ENCODE measurements at places on chromosomes 1 and 21.
A peak's percentile ranks its signal among the peaks of the same experiment; 100 is the strongest.

- DNase-seq: peak; percentile 68
Measured at GRCh38 chr1:174964972-174965361, 34.8 kb upstream of the CACYBP start.

DNA sequence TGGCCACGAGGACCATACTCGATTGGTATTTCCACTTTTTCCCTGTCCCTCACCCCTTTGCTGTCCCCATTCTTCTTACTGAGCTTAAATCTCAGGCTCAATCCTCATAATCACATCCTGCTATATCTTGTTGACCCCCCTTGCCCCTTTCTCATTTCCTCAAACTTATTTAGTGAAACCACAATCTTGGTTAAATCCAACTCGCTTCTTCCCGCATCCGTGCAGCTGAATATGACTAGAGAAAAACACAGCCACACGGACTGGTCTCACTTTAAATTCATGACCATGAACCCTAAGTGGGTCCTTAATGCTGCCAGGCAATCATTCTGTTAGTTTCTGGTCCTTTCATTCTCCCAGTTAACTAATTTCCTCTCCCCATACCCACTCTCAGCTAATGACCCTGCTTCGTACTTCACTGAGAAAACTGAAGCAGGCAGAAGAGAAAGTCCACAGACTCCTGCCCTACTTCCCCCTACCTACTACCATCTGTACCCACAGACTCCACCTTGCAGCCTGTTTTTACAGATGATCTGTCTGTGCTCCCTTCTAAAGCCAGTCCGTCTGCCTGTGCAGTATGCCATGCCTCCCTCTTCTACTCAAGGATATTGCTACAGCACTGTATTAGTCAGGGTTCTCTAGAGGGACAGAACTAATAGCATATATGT is 96.8 kb upstream of the LMO4 start:
- no peak for DNase-seq

DNA sequence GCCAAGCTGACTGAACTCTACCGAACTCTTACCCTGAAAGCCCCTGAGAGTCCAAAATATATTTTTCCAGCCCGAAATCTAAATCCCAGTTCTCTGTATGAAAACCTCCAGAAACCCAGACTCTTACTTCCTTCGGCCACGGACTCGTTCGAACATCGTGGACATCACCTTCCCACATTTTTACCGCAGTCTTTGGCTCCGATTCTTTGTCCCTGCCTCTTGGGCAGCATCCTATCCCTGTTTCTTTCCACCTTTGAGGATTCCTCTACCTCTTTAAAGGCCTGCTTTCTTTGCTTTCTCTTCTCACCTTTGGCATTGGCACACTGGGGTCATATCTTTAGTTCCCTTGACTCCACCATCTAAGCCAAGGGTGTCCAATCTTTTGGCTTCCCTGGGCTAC is 932 bp upstream of the USP24 start:
- DNase-seq: no peak

GRCh38 chr1:97006044-97006661 is 284.6 kb downstream of the PTBP2 start:
- DNase-seq: peak; percentile 41

DNA sequence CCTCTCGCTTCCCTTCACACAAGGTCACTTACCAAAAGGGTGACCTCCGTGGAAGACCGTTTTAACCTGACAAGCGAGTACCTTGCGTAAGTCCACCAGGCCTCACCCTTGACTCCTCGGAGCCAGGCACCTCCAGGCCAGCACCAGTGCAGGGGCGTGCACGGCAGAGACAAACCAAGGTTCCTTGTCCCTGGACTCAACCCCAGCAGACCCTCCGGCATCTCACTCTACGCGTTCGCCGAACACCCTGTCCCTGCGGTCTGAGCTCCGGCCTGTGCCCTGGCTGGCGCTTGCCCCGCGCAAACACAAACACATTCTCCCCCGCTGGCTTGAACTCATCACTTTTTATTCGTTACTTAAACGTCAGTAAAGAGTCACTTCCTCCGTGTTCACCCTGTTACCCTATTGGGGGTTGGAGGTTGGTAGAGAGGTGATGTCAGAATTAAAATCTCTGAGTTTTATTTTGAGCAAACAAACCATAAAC is 4.5 kb downstream of the TBX15 start:
- DNase-seq: no peak

DNA sequence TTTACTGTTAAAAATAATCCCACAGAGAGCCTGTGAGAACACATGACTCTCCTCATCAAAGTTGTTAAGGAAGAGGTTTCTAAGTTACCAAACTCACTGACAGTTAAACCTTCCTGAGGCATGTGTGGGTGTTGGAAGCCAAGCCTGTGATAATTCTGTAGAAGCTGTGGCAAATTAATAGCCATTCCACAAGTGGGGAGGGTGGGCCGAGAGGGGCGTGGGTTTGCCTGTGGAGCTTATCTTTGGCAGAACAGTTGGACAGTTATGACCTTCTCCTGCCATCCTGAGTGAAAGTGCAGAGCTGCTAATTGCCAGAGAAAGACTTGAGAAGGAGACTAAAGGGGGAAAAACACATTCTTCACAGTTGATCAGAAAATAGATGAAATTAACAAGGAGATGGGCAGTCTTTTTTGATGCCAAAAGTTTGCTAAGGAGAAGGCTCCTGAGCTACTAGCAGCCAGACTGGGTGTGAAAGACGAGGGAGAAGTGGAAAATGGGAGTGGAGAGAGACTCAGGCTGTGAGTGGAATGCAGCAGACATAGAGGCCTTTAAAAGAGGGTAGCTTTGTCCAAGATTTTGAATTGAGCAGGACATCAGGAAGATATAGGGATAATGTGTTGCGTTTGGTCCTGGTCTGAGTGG is 1.6 kb upstream of the PLA2G2C start:
- DNase-seq: no peak

GRCh38 chr21:16454399-16454798 is 724.6 kb downstream of the USP25 start:
- peak; percentile 26 for DNase-seq

- no peak for DNase-seq
Measured at GRCh38 chr21:25908495-25908894, 173.7 kb downstream of the GABPA start.

DNA sequence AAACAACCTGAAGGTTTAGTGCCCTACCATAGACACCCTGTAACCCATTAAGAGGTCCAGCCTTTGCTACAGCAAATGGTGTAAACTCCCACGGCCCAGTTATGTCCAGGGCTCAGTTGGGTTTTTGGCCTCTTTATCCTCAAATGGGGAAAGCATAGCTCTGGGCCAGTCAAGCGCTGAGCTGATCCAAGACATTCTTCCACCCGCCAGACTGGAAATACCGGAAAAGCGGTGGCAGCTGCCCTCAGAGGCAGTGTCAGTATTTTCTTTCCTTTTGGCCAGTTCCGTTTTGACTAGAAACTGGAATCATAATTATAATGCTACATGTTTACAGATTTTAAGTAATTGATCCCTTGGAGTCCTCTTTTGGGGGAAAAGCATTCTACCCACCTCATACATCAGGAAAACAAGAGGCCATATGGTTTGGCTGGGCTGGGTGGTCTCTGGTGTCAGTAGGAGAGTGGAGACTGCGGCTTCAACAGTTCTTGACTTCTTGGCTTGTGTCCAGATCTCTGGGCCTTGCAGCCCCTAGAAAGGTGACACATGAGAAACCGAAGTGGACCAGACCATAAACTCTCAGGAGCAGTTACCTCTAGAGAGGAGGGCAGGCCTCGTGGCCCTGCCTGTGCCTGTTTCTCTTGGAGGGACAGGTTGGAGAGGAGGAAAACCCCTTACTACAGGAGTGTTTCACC is 30.2 kb upstream of the CLDN14 start:
- peak; percentile 75 for DNase-seq

GRCh38 chr1:35426097-35426586 is 131.1 kb downstream of the KIAA0319L start:
- DNase-seq: no peak

- no peak for DNase-seq
Measured at GRCh38 chr1:16122350-16122881, 33.5 kb downstream of the EPHA2 start.

DNA sequence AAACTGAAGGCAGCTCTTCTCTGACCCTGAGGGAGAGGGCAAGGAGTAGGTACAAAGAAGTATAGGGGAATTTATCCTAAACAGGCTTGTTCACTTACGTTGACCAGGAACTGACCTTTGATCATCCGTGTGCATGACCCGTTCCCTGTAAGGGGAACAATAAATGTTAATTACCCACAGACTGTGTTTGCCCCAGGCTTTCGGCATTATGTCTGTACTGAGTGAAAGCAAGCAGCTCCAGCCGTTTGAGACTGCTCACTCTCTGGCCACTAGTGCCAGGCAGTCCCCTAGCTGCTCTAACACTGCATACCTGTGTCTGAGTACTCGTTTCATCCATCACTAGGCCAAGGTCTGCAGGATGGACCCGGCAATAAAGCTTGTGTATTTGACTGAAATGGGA is 1365.3 kb downstream of the NCAM2 start:
- DNase-seq: no peak

- DNase-seq: no peak
Measured at GRCh38 chr1:115543247-115543646, 98.5 kb upstream of the VANGL1 start.

GRCh38 chr21:41112740-41113692 is 54.9 kb upstream of the BACE2 start:
- peak; percentile 94 for DNase-seq

DNA sequence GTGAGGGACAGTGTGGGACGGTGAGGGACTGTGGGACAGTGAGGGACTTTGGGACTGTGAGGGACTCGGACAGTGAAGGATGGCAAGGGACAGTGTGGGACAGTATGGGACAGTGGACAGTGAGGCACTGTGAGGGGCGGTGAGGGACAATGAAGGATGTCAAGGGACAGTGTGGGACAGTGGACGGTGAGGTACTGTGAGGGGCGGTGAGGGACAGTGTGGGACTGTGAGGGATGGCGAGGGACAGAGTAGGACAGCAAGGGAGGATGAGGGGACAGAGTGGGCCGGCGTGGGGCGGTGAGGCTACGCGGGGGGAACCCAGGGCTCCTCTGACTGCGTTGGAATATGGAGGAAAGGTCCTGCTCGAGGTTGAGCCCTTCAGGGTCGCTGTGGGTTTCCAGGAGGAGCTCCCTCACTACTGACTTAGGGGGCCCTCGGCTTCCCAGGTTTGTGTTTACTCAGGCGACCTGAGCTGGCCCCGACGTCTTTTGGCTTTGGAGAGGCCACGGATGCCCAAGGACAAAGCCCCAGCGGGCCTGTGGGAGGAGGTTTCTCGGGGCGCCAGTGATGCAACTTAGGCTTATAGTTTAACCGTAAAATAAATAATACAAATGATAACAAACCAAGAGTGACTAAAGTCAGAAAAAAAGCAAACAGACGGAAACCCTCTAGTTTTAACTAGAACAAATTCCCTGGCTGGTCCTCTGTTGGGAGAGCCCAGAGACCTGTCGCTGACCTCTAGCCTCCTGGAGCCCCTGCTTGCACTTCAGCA is 1.1 kb upstream of the ERRFI1 start:
- DNase-seq: peak; percentile 75

GRCh38 chr1:174626031-174627025 is 178.6 kb downstream of the GPR52 start:
- DNase-seq: no peak
